ENCODE measurements at places on chromosomes 11 and 22.

GRCh38 chr11:114340311-114341131 is 44.3 kb downstream of the NNMT start:
- peak; percentile 77 for DNase-seq

DNA sequence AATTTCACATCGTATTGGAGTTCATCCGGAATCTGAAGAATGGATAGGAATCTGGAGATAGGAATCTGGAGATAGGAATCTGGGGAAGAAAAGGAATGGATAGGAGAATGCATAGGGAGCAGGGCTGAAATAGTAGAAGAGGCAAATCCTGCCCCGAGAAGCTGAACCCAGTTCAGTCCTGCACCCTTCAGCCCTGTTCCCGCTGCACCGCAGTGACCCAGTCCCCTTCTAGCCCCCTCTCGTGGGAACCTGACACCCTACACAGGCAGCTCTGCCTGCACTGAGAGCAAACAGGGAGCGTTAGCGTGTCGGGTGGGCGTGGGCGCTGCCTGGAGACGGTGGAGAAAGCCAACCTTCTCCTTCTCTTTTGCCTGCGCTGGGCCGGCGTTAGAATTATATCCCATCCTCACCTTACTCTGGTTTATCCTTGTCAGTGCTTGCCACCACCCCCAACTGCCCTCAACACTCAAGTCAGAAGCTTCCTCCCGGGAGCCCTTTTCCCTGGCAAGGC is 1.0 kb upstream of the CCKBR start:
- no peak for DNase-seq

- DNase-seq, result peak; percentile 65
These were observed 55.7 kb downstream of the MYH9 start for GRCh38 chr22:36331912-36332622.

DNA sequence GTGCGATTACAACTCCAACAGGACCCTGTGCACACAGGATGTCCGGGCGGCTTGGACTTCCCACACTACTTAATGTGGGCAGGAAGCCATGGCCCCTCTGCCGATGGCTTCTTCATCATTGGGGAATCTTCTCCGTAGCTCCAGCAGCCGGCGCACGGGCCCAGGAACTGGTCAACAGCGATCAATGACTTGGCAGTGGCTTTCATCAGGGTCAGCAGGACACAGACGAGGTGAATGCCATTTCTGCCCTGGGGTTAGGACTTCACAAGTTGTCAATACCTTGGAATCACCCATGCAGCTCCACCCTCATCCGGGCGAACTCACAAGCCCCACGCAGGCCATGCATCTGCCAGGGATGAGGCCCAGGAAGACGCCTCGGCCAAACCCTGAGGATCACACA is 645.7 kb downstream of the BRD1 start:
- no peak for DNase-seq

DNA sequence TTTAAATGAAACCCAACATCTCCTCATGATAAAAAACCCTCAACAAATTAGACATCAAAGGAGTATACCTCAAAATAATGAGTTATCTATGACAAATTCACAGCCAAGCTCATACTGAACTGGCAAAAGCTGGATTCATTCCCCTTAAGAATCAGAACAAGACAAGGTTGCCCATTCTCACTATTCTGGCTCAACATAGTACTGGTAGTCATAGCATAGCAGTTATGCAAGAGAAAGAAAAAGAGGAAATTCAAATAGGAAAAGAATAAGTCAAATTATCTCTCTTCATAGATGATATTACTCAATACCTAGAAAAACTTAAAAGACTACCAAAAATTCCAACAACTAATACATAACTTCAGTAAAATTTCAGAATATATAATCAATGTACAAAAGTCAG is 29.4 kb upstream of the XKR3 start:
- DNase-seq, result no peak

- DNase-seq, result peak; percentile 48
These were observed 127.7 kb upstream of the PDGFD start for GRCh38 chr11:104291646-104292045.

GRCh38 chr11:119472186-119472855 is 49.3 kb upstream of the THY1 start:
- peak; percentile 56 for DNase-seq

Data from iris pigment epithelial cell (primary cell).